Smooth muscle cell of bladder (primary cell): ENCODE measurements at places on chromosomes 11 and 22. TPM values are rescaled to one million over a fixed set of nuclear protein-coding genes. Genes with fewer than 3 reads are reported as not detected.

The CENPM gene
- total RNA-seq: 3.5 and 6.0 TPM in 2 replicates

The OR56A1 gene
- total RNA-seq: not detected in 2 replicates

The ENDOD1 gene
- total RNA-seq: 23.9 and 48.1 TPM in 2 replicates

The CCDC188 gene
- total RNA-seq: 0.46 and 1.3 TPM in 2 replicates

The SAA4 gene
- total RNA-seq: not detected in 2 replicates

The OR8B8 gene
- total RNA-seq: not detected in 2 replicates

The HOATZ gene
- total RNA-seq: not detected in 2 replicates

The C11orf91 gene
- not detected in 2 replicates for total RNA-seq

The PRODH gene
- under 0.01 and 0.18 TPM in 2 replicates for total RNA-seq

The POU2AF2 gene
- not detected in 2 replicates for total RNA-seq

The SMIM35 gene
- not detected in 2 replicates for total RNA-seq

The HNRNPUL2 gene
- 7.3 and 9.7 TPM in 2 replicates for total RNA-seq

The GLB1L2 gene
- total RNA-seq: 0.18 and 0.43 TPM in 2 replicates

The CRYBB2 gene
- total RNA-seq: not detected in 2 replicates

The SPON1 gene
- total RNA-seq: 18.3 and 30.8 TPM in 2 replicates

The ZDHHC8 gene
- 3.1 and 6.3 TPM in 2 replicates for total RNA-seq

The C11orf97 gene
- total RNA-seq: not detected in 2 replicates

The LMO2 gene
- 0.09 and 0.14 TPM in 2 replicates for total RNA-seq

The ARHGAP8 gene
- 0.28 and 0.74 TPM in 2 replicates for total RNA-seq

The OR51I1 gene
- total RNA-seq: 0.28 TPM in 1 of 2 replicates, not detected in the other

The MS4A4A gene
- not detected in 2 replicates for total RNA-seq

The TRIM49 gene
- total RNA-seq: not detected in 2 replicates

The CBX6 gene
- 27.6 and 40.1 TPM in 2 replicates for total RNA-seq

The TRPC6 gene
- 0.09 and 0.28 TPM in 2 replicates for total RNA-seq

The CYP2D6 gene
- 0.14 and 1.6 TPM in 2 replicates for total RNA-seq

The TCIRG1 gene
- total RNA-seq: 54.8 and 110 TPM in 2 replicates

The APOBEC3H gene
- 0.18 and 0.28 TPM in 2 replicates for total RNA-seq

The FXYD2 gene
- not detected in 2 replicates for total RNA-seq

The CASTOR1 gene
- total RNA-seq: 4.8 and 7.4 TPM in 2 replicates

The EXPH5 gene
- total RNA-seq: 0.09 and 1.00 TPM in 2 replicates

The DEPDC7 gene
- 5.3 and 7.4 TPM in 2 replicates for total RNA-seq

The KIAA1671 gene
- total RNA-seq: 0.83 and 1.00 TPM in 2 replicates

The MS4A3 gene
- not detected in 2 replicates for total RNA-seq

The GSTT2B gene
- total RNA-seq: 7.0 and 7.2 TPM in 2 replicates

The UCP3 gene
- 0.14 and 0.55 TPM in 2 replicates for total RNA-seq

The MN1 gene
- 0.85 and 2.4 TPM in 2 replicates for total RNA-seq

The CST6 gene
- total RNA-seq: 0.14 TPM in 1 of 2 replicates, not detected in the other
